ENCODE measurements at places on chromosomes 2 and 18.

DNA sequence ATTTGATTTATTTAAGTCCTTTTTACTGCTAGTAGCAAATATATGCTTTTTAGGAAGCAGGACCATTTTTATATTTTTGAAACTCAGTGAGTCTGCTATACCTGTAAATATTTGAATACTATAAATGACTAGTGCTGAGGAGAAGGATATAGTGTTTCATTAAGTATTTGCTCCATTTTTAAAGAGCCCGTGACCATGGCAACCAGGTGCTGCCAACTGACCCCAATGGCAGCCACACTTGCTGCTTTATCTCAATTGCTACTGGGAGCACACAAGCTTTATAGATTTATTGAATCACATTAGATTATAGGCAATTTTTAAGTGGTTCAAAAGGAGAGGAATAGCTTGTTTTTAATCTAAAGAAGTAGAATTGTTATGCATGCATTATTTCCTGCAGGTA is 142.0 kb downstream of the SCG2 start:
- no peak for DNase-seq

GRCh38 chr18:28846958-28847357 is 670.0 kb upstream of the CDH2 start:
- DNase-seq, result no peak

- DNase-seq, result no peak
Observed at GRCh38 chr18:74832999-74833398, 235.3 kb downstream of the ZNF407 start.

GRCh38 chr2:119826370-119826961 is 66.7 kb downstream of the PTPN4 start:
- peak; percentile 31 for DNase-seq

DNA sequence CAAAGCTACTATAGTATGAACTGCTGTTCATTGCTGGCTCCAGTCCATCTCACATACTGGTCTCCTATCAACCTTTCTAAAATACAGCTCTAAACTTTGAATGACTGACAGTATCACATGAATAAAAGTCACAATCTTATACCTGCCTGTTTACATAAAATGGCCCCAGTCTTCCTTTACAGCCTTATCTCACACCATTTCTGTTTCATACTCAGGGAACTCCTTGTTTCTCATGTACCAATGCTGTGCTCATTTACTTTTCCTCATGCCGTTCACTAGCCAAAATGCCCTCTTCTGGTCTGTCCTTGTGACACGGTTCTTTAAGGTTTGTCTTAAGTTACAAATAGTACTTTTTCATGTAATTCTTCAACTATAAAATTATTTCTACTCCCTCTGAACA is 6.2 kb downstream of the ATP5MC3 start:
- DNase-seq, result no peak

GRCh38 chr2:3171564-3172264 is 205.9 kb downstream of the EIPR1 start:
- no peak for DNase-seq

- DNase-seq, result no peak
Observed at GRCh38 chr2:164896634-164897355, 55.2 kb upstream of the COBLL1 start.

All from GM13976 (cell line).